ENCODE measurements at places on chromosomes 12 and 14.

GRCh38 chr14:103023881-103024473 is 33.4 kb downstream of the CDC42BPB start:
- DNase-seq = no peak

DNA sequence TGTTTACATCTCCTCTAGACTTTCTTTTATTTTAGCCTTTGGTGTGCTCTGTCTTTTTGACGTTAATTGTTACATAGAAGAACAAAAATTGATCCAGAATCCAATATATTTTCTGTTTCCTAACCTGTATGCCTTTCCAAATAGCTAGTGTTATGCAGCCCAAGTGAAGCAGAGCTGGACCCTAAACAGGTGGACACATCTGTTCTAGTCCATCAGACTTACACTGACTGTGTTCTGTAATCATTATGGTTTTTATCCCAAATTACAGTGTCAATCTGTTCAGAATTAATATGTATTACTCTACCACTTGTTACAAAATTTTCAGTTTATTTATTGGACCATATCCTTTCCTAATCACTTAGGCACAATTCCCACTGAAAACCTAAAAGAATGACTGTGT is 176.8 kb upstream of the FOXG1 start:
- no peak for DNase-seq

GRCh38 chr12:88866881-88867280 is 286.6 kb upstream of the KITLG start:
- DNase-seq = no peak

DNA sequence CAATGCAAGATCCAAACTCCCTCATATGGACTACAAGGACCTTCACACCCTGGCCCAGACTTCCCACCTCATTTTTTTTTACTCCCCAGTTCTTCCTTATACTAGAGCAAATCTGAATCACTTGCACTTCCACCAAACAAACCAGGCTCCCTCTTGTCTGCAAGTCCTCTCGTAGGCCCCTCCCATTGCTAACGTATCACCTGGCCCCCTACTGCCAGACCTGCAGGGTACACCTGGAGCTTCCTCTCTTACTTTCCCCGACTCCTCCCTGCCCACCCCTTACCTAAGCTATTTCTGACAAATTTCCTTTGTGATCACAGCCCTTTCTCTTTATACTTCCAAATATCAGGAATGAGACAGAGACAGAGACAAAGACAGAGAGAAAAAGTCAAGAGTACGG is 463.9 kb downstream of the GALC start:
- DNase-seq = no peak

GRCh38 chr14:99296517-99296916 is 24.5 kb upstream of the BCL11B start:
- DNase-seq = no peak

DNA sequence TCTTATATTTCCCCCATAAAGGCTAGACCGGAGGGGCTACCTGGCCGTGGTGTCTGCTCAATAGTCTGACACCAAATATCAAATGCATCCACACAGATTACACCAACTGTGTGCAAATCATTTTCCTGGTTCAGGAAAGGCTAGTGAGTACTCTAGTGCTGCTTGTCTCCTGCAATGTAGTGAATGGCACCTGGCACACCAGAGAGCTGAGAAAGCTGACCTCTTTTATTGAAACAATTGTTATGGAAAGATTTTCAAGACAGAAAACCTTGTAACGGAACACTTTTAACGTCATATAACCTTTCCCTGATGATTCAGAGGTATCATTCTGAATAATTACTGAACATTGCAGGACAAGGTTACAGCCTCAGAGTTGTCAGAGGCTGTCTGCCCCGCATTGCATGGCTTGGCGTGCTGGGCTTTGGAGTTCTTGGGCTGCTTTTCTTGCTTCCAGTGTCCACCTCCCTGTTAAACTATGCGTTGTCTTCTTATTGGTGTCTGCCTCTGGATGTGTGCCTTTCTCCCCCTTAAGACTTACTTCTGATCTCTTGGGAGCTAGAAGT is 40.7 kb upstream of the HDAC7 start:
- DNase-seq = no peak

- no peak for DNase-seq
Measured at GRCh38 chr14:28143316-28143715, 623.3 kb upstream of the FOXG1 start.

GRCh38 chr12:123200414-123200813 is 32.5 kb downstream of the MPHOSPH9 start:
- peak; percentile 2 for DNase-seq

- no peak for DNase-seq
Measured at GRCh38 chr12:131860472-131861260, 32.5 kb downstream of the MMP17 start.

GRCh38 chr12:103494734-103495468 is 867 bp downstream of the C12orf42 start:
- DNase-seq = no peak

- DNase-seq = no peak
Measured at GRCh38 chr12:6154730-6155459, 30.4 kb upstream of the VWF start.

DNA sequence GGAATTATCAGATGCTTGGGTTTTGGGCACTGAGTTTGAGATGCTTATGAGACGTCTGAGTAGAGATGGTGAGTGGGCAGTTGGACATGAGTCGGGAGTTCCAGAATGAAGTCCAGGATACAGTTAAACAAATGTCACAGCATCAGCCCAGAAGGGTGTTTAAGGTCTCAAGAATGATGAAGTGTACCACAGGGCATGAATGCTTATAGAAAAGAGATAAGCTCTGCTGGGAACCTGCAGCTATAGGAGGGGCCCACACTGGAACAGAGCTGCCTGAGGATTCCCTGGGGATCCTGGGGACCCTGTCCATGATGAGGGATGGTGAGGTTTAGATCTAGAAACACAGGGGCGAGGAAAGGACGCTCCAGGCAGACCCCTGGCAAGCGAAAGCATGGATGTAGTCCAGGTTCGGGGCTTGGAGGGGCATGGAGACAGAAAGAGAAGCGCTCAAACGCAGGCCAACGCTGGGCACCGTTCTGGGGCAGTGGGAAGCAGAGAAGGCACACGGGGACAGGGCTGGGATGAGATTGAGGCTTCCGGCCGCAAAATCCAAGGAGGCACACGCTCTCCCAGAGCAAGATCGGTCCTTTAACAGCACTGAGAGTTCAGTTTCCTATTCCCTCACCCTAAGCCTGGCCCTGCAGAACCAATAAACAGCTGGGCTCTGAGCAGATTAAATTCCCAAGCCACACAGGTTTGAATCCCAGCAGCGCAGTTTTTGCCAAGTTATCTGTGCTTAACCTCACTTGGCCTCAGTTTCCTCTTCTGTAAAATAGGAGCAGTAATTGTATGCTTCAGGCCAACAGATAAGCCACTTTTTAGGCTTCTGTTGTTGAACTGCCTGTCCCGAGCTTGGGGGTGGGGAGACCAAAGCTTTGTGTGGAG is 52.9 kb downstream of the EID3 start:
- no peak for DNase-seq

GRCh38 chr12:123910057-123910456 is 62.6 kb downstream of the CCDC92 start:
- no peak for DNase-seq

- DNase-seq = peak; percentile 75
Measured at GRCh38 chr12:104671409-104672095, 214.8 kb downstream of the CHST11 start.

DNA sequence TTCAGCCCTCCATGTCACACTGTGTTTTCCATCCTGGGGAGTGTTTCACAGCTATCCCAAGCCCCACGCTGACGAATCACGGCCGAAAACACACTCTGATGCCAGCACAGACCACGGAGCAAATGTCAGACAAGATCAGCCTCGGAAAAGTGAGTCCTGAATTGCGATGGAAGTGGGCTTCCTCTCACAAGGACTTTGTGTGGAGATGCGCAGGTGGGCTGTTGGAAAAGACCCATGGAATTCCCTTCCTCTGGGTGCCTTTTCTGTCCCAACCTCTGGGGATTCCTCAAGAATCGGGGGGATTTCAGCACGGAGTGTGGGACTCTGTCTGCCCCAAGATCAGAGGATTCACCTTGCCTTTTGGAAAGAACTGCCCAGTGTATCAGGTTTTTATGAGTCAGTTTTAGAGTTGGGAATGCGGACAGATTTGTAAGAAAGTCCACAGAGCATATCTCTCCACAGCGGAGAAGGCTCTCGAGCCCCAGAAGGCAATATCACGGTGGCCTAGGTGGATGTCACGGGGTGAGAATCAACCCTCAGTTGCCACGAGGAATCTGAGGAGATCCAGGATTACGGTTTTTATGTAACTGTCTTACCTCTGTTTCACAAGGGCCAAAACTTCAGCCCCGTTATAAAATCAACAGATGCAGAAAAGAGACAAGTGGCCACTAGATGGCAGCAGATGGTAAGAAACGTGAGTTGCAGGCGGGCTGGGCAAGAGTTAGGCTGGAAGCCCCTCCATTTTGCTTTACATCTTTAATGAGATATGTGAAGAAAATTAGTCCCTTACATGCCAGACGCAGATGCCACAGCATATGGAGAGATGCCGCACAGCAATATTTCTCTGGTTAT is 201.9 kb downstream of the DAD1 start:
- peak; percentile 3 for DNase-seq

DNA sequence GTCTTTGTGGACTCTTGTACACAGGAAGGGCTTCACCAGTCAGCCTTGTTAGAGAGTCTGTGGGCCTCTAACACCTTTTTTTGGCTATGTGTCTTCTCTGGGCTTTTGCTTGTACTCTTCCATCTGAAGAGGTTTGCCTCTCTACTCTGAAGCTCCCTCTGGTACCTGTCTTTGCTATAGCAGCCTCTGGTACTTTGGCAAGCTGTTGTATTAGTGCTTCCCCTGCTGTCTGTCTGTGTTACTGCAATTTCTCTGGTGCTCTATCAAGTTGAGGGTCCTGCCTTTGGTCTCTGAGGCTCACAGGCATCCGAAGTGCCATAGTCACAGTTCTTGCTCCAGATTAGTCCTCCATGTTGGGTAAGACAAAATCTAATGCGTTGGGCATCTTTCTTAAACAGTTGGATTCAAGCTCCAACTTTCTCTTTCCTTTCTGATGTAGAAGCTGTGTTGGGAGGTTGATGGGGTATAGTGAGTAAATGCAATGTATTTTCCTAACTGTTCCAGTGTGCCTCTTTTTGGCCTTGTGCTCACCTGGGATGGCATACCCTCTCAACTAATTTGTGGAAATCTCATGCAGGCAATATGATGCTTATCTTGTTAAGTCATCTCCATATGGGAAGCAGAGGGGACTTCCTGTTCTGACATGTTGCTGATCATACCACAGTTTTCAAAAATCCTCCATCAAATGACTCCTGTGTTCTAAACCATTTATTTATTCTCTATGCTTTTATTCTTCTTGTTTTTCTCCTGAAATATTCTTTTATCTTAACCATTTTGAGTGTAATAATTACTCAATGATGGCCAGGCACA is 88.8 kb downstream of the ATF7IP start:
- DNase-seq = peak; percentile 34

DNA sequence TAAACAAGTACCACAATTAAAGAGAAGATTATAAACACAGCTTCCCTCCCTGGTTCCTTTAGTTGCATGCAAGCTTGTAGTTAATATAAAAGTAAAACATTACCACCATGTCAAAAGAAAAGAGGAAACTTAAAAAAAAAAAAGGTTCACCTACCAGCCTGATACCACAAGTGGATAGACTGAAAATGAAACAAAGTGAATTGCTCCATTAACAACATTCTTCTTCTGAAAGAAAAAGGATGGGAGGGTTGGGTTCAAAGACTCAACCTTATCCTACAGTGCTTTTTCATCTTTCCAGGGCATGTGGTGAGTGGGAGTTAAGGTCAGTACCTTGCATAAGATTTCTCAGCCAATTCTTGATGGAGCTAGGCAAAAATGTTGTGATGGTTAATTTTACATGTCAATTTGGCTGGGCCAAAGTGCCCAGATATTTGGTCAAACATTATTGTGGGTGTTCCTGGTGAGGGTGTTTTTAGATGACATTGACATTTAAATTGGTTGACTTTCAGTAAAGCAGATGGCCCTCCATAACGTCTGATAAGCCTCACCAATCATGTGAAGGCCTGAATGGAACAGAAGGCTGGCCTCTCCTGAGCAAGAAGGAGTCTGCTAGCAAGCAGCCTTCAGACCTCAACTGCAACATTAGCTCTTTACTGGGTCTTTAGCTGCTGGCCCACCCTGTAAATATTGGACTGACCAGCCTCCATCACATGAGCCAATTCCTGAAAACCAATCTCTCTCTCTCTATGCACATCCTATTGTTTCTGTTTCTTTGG is 28.8 kb downstream of the VCPKMT start:
- DNase-seq = peak; percentile 24

DNA sequence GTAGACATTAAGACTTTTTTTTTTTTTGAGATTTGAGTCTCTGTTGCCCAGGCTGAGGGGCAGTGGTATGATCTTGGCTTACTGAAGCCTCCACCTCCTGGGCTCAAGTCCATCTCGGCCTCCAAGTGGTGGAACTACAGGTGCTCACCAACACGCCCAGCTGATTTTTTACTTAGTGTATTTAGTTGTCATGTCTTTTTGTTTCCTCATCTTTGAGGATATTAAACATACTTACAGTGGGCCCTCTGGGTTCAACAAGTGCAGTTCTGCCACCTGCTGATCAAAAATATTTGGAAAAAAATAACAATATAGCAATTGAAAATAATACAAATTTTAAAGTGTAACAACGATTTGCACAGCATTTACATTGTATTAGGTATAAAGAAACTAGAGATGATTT is 4.4 kb upstream of the B4GALNT1 start:
- no peak for DNase-seq

DNA sequence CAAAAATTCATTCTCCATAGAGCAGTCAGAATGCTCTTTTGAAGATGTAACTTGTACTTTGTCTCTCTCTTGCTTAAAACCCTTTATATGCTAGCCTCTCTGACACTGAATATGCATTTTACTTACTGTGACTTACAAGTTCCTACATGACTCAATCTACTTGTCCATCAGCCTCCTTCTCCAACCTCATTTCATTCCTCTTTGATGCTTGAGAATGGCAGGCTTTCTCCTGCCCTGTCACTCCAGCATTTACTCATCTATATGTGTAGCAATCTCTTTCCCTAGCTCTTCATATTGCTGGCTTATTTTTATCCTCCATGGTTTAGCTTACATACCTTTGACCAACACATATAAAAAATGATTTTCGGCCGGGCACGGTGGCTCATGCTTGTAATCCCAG is 561.9 kb downstream of the CCER1 start:
- DNase-seq = no peak

DNA sequence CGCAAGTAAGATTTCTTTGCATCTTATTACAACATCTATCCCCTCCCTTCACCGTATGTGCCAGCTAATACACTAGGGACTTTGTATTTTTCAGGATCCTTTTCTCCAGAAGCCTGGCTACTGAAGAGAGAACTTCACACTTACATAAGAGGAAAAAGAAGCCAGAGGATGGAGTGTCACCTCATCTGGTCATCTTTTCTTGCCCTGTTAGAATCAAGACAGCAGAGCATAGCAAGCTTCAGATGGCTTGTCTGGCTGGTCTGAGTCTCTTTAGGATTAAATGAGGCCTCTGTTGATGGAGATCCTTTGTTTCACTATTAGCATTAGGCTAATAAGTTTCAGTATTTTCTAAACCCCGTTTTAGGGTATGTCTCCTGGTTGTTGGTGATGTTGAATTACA is 14.4 kb upstream of the AACS start:
- DNase-seq = no peak

DNA sequence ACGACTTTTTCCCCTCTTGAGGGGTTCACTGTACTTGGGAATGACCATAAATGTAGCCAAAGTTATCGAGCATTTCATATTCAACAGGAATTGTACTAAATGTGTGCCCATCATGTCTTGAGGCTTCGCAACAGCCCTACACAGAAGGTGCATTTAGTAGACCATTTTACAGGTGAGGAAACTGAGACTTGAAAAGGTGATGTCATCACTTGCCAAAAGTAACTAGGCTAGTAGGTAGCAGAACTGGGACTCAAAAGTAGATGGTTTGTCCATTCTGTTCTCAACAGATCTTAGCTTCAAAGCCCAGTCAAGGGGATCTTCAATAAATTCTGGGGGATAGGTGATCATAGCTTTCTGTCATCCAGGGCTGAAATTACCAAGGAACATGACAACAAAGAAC is 782.2 kb downstream of the MED13L start:
- DNase-seq = no peak
